ENCODE measurements at places on chromosomes 16 and 17.

- DNase-seq = no peak
Measured at GRCh38 chr17:18021372-18021771, 17.6 kb downstream of the ATPAF2 start.

GRCh38 chr16:35637683-35638082 lies 2178.3 kb downstream of the TP53TG3F start:
- no peak for DNase-seq

DNA sequence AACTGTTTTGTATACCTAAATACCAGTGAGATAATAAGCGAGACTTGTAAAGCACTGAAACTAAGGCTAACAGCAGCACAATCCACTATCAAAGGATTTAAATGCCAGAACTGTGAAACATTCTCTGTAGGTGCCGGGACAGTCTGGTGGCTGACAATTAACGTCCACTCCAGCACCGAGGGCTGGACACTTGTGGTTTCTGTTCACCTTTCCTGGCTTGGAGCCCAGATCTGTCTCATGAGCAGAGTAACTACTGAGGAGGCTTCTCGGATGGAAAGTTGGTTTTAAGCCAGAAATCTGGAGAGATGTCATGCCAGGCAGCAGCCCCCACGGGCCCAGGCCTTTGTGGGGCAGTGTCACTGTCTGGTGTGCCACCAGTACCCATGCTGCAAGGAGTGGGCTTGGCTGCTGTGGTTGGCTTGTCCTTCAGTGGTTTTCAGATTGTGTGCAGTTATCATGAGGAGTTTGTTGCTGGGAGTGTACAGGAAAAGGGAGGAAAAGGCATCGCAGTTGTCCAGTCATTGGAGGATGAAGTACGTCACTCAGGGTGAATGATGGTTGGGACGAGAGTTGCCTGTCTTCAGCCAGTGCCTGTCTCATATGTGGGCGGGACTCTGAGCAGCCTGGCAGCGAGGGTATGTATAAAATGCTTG lies 35.5 kb downstream of the UBN1 start:
- no peak for DNase-seq

DNA sequence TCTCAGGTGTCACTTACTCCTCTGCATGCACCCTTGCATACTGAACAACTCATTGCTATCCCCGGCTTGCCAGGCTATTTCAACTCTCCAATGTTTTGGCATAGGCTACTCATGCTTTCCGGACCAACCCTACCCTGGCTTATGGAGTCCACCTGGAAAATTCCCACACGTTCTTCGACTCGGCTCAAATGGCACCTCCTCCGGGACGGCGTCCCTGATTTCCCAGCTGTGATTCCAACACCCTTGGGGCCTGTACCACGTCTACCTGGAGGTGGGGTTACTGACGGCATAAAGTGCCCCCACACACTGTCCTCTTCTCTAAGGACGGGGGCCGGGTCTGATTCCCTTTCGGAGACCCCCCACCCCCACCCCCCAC lies 498 bp downstream of the SMYD4 start:
- DNase-seq = no peak

DNA sequence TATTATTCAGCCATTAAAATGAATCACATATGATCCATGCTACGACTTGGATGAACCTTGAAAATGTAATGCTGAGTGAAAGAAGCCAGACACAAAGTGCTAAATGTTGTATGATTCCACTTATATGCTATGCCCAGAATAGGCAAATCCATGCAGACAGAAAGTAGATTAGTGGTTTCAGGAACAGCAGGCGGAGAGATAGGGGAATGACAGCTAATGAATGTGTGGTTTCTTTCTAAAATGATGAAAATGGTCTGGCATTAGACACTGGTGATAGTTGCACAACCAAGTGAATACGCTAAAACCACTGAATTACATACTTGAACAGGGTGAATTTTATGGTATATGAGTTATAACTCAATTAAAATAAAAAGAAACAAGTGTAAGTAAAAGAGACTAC lies 121.8 kb upstream of the NOG start:
- DNase-seq = no peak

- no peak for DNase-seq
Measured at GRCh38 chr17:4006165-4006589, 41.9 kb upstream of the ATP2A3 start.

DNA sequence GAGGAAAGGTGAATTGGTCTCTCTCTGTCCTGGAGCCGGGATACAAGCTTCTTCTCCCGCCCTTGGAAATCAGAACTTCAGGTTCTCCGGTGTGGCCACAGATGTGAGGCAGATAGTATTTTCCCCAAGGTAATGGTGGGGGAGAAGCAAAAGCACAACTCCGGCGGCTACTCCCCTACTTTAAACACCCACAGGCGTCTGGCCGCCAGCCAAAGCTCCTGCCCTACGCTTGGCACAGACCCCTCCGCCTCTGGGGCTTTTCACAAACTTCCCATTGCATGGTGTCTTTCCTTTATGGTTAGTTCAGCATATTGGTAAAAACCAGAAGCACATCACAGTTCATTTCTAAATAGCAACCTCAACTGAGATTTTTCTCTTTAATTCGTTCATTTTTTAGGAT lies 39.4 kb upstream of the B4GALNT2 start:
- DNase-seq = no peak

DNA sequence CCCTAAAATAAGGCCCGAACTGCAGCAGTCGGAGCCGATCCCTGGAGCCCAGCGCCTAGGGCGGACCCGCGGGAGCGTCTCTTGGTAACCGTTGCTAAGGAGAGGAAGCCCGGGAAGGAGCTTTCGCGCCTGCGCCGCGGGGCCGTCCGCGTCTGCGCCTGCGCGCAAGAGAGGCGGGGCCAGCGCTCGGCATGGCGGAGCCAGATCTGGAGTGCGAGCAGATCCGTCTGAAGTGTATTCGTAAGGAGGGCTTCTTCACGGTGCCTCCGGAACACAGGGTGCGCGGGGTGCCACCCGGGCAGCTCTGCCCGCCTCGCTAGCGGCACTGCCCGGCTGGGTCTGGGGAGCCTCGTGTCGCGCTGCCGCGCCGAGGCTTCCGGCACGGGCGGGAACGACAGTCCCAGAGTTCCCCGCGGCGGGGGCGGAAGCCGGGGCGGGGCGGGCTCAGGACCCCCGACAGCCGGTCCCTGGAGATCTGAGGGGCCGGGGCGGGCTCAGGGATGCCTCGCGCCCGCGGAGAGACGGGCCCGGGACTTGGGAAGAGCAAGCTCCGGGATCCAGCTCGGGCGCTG lies at the start of gene CDK10:
Gene CDK10 (plus strand): TSS at position 170 of the 572 bp plus-strand sequence. CDS start 22 bp downstream, at position 192.
- DNase-seq = peak; percentile 80

GRCh38 chr17:81656118-81656743 lies at the start of gene PDE6G:
TSS of gene PDE6G (minus strand) at chr17:81656542. CDS start at chr17:81653305, 3,237 bp downstream.
- DNase-seq = no peak

DNA sequence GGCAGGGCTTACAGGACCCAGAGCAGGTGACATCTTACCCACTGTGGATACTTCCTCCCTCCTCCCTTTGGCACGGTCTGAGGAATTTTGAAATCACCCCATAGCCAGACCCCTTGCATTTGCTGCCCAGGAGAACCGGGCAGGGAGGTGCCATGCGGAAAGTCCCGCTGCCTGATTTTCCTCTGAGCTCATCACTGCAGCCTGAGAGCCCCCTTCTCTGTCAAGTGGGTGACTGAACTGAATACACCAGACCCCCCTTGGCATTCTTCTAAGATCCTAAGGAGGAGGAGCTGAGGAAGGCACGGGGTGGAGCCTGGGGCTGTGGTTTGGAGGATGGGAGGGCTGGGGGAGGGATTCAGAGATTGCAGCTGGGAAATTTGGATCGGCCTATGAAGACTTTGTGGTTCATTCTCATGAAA lies 173.4 kb downstream of the RAB11FIP4 start:
- no peak for DNase-seq

- DNase-seq = no peak
Measured at GRCh38 chr17:60356940-60357339, 35.0 kb downstream of the USP32 start.

GRCh38 chr16:47079860-47080259 lies 63.9 kb downstream of the NETO2 start:
- DNase-seq = no peak

GRCh38 chr16:66401610-66402009 lies 25.5 kb upstream of the BEAN1 start:
- DNase-seq = no peak

GRCh38 chr16:4179020-4179419 lies 62.8 kb upstream of the ADCY9 start:
- no peak for DNase-seq
